ENCODE measurements at places on chromosomes 3 and 15.

DNA sequence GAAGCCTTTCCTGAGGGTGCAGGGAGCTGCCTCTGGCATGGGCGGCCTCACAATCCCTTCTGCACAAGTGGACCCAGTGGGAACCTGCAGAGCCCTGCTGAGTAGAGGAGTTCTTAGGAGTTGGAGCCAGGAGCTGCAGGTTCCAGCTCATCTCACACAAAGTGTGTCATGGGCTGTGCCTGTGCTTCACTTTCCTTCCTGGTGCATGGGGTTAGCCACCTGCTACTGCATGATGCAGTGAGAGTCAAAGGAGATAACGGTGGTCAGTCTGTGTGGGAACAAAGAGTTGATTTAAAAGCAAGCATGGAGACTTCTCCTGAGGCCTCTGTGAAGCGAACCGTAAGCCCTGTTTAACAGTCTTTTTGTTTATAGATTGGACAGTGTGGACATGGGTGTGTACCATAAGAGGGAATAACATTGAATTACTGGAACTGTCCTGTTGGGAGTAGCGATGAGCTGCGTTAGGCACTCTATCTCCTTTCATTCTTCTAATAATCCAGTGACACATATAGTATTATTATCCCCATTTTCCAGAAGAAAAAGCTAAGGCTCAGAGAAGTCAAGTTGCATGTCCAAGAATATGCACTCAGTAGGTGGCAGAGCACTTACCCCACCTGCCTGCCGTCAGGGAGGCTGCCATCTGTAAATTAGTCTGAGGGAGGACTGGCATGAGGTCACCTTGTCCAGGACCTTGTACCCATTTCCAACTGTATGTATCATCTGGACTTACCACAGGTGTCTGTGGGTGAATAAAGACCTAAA is 68.7 kb upstream of the PRR23C start:
- DNase-seq, result no peak

DNA sequence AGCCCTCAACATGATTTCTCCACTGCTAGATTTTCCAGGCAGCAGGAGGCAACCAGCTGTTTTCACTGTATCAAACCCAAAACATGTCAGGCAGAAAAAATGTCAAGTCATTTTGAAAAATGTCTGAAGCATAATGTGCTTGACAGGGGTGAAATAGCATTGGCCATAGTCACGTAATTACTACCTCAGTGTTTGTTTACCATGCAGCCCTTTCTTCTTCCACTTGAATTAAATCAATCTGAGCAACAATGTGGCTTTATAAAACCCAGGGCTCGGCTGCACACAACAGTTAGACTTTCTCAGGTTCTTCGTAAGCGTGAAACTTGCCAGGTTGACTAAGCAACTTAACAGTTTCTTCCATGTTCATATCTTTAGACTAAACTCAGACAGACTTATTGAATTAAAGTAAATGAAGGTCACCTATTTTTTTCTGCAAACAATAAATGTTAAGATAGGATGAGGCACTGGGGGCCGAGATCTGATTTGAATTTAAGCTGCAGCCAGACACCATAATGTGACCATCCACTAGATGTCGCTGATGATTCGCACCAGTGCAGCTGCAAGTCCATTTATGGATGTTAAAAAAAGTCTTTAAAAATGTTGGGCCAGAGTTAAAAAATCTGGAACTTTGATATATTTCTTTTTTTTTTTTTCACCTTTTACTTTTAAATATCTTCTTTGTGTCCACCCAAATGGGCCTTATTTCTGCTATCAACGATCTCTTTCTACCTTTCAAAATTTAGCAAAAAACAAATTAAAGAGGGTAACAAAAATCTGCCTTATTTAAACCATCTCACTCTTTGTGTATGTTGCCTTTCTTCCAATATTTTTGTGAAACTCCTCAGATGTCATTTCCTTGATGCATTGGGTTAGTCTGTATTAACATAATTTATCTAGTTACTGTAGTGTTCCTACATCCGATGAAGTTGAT is 305.9 kb downstream of the CACNA2D3 start:
- peak; percentile 18 for DNase-seq

DNA sequence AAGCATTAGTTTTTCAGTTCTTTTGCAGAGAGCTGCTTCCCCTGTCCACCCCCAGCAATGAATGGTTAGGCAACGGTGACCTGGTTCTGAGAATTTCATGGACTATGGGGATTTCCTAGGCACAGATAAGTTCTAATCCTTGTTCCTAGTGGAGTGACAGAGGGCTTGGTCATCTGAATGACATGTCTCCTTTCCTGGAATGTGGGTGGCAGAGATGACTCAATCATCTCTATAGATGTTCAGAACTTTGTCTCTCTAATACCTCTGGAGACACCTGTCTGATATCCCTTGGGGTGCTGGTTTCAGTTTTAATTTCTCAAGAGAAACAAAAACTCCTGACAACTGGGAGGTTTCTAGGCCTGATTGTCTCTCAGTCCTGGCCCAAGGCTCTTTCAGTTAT is 10.4 kb downstream of the PLA2G4E start:
- peak; percentile 47 for DNase-seq

DNA sequence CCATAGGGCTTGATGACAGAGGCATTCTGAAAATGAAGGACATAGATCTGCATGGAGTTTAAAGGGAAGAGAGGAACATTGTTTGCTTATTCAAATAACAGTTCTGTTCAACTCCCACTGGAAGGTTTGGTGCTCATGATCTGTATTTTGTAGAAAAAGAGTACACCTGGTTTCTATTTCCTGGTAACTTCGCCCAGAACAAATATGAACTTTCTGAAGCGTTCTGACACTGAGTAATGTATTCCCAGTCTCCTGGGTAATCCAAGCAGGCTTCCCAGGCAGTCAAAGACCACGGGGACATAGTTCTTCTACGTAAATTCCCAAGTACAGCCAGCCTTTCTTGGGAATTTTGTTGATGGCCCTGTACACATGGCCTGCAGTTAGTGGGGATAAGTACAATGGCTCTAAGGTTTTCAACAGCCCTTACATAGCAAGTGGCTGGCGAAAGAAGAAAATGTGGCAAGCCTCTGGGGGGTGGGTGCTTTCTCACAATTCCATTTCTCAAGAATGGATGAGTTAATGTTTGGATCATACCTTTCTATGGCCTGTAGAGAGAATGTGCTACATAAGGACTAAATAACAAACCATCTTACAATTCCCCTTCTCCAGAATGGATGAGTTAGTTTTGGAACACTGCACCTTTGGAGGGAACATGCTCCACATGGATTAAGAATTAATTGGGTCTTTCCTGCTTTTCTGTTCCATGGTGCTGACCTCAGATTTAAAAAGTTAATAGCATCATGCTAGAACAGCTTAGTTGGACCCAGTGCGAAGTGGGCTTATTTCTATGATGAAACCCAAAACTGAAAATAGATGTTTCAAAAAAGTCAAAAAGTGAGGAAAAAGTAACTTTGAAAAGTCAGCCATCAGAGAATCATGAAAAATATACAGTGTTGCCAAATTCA is 52.7 kb downstream of the COL6A6 start:
- DNase-seq, result no peak

GRCh38 chr15:50330921-50331320 is 24.1 kb downstream of the GABPB1 start:
- no peak for DNase-seq

GRCh38 chr3:122948408-122948807 is 79.2 kb downstream of the SEMA5B start:
- DNase-seq, result no peak

DNA sequence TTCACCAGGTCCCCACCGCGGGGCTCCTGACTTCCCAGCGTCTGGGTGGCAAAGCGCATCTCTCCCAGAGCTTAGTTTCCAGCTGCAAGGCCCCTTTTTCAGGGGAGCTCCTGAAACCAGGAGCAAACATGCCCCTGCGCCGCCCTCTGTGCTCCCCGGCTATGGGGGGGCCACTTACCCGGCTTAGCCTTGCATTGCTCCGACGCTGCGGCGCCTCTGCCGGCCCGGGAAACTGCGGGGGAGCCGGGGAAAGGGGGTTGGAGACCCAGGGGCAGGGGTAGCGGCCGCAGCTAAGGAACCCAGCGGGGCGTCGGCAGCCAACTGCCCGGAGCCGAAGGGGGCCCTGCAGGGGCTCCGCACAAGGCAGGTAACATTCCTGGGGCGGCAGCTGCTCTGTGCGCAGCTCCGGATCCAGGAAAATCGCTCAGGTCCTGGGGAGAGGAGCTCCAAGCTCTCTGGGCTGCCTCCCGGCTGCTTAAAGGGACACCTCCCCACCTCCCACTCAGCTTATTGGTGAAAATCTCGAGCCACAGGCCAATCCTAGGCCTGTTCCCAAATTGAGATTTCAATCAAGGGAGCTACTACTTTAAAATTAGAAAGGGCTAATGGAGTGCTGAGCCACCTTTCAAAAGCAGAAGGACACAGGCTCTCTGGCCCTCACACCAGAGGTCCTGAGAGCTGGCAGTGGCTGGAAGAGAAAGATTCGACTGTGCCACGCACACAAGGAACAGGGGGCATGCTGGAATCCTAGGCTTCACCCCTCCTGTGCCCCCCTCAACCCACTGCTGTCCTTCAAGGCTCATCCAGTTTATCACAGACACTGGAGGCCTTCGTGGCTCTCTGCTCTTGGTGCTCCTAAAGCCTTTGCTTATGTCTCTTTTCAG is 42.7 kb upstream of the PRICKLE2 start:
- DNase-seq, result no peak

DNA sequence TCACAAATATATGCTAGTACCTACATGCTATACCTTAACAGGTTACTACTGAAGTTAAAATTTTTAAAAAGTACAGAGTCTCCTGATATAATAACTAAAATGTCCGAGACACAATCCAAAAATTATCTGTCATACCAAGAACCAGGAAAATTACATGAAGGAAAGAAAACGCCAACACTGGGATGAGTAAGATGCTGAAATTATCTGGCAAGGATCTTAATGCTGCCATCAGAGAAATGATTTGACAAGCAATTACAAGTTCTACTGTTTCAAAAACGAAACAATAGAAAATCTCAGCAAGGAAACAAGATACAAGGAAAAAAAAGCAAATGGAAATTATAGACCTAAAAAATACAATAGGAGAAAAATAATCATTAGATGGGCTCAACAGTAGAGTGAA is 92.5 kb downstream of the UBE3A start:
- no peak for DNase-seq

DNA sequence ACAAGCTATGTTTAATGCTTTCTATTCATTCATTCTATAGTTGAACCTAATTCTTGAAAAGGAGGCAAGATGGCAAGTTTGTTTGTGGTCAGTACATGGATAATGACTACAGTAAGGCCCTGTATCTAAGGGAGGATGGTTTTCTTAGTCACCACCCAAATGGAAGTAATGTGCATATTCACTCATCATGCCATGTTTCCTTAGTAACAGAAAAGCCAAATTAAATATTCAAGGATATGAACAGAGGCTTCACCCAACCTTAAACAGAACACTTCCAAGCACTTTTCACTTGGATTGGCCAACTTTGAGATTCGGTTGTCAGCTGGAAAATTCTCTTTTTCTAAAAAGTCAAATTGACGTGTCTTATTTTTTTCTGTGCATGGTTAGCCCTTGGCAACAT is 805.3 kb upstream of the LMCD1 start:
- no peak for DNase-seq

DNA sequence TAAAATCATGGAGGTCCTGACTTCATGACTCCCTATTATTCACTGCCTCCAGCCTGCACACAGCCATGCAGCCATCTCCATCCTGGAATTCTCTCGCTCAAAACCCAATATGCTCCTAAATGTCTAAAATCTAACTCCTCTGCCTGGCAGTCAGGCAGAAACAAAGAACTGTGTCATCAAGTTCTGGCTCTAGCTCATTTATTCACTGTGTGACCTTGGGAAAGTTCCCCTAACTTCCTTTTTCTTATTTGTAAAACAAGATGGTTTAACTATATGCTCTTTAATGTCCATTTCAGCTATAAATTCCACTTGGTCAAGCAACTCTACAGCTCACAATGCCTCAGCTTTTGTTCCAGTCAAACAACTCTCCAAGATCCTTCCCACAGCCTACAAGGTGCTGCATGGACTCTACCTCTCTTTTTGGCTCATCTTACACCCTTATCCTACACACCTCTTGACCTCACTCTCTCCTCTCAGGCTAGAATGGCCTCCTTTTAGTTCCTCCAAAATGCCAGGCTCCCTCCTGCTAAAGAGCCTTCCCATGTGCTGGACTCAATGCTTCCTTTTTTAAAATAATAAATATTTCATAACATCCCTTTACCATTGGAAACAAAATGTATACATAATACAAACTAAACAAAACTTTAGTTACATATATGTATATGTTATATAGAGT is 16.4 kb downstream of the PIK3CB start:
- no peak for DNase-seq

DNA sequence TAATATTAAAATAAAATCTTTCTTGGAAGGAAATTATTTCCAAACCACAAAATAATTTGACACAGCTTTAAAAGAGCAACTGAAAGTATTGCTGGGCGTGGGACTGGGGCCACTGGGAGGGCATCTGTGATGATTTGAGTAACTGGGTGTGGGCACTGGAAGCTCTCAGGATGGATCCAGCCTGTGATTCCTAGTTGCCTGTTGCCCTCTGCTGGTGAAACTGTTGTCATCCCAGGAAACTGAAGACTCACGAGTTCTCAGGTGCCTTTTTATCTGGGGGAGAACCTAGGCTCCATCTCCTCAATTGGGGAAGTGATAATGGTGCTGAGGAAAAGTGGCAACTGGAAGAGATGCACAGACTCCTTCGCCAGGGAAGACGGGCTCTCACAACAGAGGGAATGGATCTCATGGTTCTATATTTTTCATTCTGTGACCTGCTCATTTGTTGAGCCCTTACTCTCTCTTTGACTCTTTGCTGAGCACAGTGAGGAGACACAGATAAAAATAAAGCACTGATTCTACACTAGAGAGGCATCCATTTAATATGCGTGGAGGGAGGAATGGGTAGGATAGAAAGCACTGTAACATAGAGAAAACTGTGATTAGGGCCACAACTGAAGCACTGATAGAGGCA is 61.6 kb downstream of the TPRG1 start:
- DNase-seq, result no peak

DNA sequence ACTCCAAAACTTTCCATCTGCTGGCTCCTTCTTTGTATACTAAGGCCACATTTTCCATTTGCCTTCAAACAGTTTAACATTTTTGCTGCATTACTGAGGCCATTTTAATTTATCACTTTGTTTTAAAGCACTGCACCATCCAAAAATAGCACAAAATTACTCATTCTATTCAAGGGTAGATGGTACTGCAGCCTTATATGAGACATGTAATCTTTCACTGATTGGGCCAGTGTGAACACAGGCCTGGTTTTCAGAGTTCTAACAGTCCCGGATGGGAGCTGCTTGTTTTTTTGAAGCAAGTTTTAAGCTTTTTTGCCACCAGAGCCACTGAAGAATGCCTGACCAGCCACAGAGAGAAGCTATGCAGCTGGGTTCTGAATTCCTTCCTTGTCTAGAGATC is 172.3 kb upstream of the TSC22D2 start:
- no peak for DNase-seq
